ENCODE measurements at places on chromosomes 2 and 18.

- DNase-seq, result no peak
Observed at GRCh38 chr18:25743646-25744151, 346.7 kb downstream of the SS18 start.

- DNase-seq, result no peak
Observed at GRCh38 chr2:23587341-23587880, 202.4 kb downstream of the KLHL29 start.

DNA sequence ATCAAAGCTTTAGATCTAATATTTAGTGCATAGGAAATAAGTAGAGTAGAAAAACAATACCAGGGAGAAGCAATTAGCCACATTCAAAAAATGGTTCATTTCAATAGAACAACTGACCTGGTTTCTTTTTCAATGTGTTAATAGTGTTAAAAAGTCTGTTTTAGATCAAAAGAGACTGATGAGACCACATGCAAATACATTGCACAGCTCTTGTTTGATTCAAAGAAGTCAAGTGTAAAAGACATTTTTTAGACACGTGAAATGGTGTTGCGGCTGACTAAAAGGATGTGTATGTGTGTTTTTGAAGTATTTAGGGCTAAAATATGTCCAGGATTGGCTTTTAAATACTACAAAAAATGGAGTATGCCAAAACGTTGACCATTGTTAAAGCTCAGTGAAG is 1.2 kb upstream of the AOX1 start:
- no peak for DNase-seq

DNA sequence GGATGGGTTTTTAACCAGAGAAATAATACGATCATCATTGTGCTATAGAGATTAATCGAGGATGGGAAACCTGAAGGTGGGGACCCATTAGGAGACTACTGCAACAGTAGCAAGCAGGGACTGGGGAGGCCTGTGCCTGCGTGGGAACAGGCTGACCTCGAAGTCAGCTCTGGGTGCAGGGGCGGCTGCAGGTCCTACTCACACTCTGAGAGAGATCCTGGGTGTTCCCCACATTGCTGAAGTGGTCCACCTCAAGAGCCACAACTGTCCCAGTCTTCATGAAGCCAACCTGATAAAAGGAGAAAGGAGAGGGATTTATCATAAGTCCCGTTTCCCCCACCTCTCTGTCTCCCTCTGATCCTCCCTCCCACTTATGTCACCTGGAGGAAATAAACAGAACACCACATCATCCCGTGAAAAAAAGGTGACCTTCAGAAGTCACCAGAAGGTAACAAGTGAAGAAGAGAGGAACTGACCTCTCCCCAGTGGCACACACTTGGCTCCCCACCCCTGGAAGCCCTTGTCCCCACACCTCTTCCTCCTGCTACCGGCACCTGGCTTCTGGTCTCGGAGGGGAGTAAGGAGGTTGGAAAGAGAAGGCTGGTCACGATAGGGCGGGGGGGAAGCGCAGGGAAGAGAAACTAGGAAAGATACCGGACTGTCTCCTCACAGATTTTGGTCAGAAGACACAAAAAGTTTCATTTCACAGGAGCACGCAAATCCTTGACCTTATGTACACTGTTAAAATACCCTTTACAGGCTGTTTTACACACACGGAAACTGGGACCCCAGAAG is 50.4 kb downstream of the XDH start:
- DNase-seq, result no peak

- no peak for DNase-seq
Observed at GRCh38 chr2:238562446-238562845, 135.7 kb downstream of the ASB1 start.

GRCh38 chr2:105636109-105636740 is 108.5 kb upstream of the NCK2 start:
- DNase-seq, result no peak

DNA sequence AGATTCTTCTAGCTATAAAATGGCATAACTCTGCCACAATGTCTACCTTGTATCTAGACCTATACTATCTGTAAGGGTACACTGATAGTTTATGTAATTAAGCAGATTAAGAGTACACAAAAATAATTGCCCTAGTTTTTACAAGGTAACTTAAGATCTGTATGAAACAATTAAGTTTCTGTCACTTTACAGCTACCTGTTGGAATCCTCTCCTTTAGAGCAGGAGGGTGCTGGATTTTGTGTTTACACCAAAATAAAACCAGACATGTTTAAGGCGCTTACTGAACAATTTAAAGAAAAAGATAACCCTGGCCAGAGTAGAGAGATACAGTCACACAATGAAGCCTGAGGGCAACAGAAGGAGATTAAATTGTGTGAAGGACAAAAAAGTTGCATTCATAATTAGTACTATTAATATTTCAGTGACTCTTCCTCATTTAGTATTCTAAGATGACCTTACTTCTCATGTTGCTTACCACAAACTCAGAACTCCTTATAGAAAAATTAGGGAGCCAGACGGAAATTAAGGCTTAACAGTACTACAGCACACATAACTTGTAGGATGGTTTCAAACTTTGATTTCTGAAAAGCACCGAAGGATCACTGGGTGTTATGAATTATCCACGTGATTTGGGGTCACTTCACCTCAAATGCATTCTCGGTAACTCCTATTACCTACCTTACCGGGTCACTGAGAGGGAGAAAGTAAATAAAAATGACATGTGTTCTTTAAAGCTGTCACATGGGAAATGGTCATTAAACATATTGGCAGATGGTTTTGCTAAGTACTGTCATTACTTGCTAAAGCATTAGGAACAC is 1.0 kb downstream of the DARS1 start:
- no peak for DNase-seq

- no peak for DNase-seq
Observed at GRCh38 chr2:162490052-162490717, 146.3 kb downstream of the GCA start.

- DNase-seq, result peak; percentile 6
Observed at GRCh38 chr2:206084439-206084869, 1.5 kb downstream of the INO80D start.

DNA sequence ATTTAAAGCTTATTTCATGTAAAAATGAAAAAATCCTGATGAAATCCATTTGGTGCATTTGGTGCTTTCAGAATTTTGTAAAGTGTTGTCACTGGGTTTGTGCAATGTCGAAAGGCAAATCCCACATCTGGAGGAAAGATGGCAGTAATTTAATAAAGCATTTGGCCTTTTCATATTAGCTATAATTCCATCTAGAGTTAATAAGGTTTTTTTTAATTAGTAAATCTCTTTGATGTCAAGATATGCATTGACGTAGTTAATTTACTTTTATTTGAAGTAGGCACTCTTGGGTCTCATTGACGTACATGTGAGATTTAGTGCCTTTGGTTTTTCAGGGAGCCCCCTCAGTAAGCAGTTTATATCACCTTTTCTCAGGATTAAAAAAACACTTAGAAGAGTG is 12.3 kb upstream of the GAREM1 start:
- no peak for DNase-seq

DNA sequence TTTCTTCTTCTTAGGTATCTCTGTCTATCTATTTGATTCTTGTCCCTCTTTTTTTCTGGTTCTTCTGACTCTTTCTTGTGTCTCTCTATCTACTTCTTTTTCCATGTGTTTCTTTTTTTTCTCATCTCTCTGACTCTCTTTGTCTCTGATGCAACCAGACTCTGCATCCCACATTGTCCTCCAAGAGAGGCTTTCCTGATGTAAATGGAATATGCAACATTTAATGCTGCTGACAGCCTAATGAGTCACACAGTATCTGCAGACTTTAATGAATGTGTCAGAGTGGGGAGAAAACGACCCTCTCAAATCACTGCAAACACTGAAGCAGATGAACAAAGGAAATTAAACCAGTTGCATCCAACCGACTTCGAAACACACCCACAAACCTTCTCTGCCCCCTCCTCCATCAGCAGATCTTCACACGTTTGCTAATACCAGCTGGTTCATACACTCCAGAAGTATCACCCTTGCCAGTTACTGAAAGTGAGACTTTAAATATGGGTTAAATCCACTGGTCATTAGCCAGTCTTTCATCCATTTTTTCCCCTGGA is 351.5 kb downstream of the TXNL1 start:
- no peak for DNase-seq

DNA sequence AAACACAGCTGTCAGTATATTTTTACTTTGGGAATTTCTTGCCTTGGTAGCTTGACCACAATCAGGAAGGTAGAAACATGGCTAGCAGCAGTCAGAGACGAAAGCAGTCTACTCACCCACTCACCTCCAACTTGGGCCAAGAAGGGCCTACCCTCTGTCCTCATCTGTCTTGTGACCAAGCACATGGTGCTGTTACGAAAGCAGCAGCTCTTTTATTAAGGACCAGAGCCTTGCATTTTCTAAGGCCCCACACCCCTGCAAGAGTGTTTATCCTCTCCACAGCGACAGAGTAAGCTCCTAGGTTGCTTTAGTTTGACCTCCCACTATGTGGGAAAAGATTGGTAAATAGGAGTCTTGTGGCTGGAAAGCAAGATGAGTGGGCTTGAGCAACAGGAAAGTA is 31.3 kb upstream of the MSTN start:
- DNase-seq, result no peak

DNA sequence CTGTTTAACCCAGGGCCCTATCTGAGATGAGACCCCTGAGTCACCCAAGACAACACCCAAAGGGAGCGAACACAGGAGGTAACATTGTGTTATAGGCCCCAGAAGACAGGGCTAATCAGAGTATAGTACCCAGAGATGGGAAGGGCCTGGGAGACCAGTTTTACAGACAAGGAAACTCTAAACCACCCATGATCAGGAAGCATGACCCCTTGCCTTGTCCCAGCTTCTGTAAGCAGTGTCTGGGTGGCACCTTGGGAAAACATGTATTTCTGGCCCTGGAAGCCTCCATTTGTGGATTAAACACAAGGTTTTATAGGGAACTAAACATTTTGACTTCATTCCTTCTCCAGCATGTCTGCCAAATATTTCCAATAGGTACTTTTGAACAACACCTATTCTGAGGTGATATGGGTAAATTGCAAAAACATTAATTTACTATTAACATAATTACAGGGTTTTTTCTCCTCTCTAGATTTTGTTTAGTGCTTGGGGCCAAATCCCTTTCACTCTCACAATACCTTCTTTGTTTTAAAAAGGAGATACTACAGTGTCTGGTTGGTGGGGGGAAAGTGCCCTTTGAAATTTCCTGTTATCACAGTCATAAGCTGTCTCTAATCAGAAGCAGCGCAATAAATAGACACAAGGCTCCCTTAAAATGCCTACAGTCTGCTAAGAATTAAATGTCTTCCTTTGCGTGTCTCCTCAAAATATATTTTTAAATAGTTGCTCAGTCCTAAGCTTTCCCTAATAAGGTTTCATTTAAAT is 341.1 kb downstream of the BCL11A start:
- DNase-seq, result no peak

DNA sequence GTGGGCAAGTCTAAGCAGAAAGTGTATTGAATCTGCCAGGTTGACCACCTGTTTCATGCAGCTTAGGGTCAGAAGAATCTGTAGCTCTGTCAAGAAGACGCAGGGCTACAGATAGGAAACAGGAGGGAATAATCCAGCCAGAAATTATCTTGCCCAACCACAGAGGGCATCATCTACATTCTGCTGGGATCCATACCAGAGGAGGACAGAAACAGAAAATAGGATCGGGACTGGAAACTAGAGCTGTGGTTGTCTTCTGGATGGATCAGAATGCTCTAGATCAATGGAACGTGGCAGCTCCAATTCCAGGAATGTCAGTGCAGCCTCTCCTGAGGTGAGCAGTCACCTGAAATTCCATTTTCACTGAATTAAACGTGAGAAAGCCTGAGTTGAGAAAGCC is 3.6 kb downstream of the SPATA3 start:
- no peak for DNase-seq

DNA sequence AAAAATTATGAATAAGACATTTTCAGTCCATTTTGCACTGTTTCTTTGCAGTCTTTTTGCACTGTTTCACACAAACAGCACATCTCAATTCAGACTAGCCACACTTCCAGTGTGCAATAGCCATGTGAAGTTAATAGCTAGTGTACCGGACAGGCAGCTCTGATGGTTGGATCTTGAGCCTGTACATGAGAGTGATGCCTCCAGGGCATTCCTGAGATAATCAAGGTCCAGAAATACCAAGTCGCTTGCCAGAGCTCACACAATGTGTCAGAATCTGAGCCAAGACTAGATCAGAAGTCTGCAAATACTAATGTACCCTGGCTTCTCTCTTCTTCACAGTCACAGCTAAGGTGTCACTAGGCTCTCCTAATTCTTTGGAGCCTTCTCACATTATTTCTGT is 180.2 kb downstream of the OSR1 start:
- DNase-seq, result no peak

DNA sequence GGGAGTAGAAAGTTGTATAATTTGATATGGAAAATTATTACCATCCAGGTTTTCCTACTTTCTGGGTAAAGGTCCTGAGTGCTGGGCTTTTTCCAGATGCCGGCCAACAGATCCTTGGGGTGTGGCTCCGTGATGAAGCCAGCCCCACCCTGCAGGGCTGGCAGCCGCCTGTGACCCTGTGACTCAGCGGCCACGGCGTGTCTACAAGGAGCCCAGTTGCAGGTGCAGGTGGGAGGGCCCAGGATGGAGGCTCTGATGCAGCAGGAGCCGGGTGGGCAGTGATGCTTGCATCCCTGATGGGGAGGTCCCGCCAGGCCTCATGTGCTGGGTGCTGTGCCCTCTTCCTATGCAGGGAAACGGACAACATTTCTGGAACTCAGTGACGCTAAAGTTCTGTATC is 96.0 kb upstream of the ALKAL2 start:
- no peak for DNase-seq

- no peak for DNase-seq
Observed at GRCh38 chr2:221096706-221097567, 475.2 kb downstream of the EPHA4 start.

GRCh38 chr2:128585706-128586105 is 267.0 kb upstream of the HS6ST1 start:
- no peak for DNase-seq

DNA sequence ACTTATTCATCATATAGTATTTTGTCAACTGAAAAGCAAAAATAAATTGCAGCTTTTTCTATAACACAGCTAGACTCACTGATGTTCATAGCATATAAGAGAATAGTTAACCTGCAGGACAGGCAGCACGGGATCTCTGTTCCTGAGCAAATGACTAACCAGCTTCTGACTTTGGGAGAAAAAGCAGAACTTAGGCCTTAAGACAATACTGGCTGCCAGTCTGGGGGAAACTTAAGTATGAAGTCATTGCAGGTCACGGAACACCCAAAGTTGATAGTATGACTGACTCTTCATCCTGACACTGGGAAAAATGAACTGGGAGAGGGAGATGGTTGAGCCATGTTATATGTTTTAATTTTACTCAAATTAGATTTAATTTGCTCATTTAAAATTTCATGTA is 113.0 kb downstream of the DPP4 start:
- no peak for DNase-seq

DNA sequence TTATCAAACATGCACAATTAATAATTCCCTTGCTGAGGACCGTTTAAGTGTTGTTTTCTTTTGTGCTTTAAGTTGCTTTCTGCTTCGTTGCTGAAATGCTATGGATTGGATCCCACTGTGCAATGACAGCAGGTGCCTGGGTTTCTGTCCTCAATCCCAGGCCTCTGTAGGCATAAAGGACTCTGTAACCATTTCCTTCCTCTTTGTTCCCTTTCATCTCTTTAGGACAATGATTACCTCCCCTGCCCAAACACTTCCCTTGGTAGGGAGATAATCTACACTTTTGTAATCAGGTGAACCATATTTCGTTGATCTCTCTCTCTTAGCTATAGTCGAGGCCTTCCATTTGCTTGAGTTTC is 58.6 kb upstream of the LYPD6B start:
- DNase-seq, result no peak

- DNase-seq, result no peak
Observed at GRCh38 chr2:10019174-10019573, 24.2 kb upstream of the KLF11 start.

Data from CD4-positive, alpha-beta T cell (primary cell).